ENCODE measurements at places on chromosomes 1 and 21. TPM values are rescaled to one million over a fixed set of nuclear protein-coding genes. Genes with fewer than 3 reads are reported as not detected.

Gene PRKAA2
- 2.2 TPM for total RNA-seq

Gene HPCAL4
- not detected for total RNA-seq

Gene ABCA4
- 2.4 TPM for total RNA-seq

Gene FOXD3
- not detected for total RNA-seq

Gene ZNHIT6
- total RNA-seq: 17.8 TPM

Gene ARTN
- 1.9 TPM for total RNA-seq

Gene S100A4
- total RNA-seq: 874 TPM

Gene HEYL
- total RNA-seq: 0.16 TPM

Gene FBXO28
- 31.7 TPM for total RNA-seq

Gene SH2D1B
- not detected for total RNA-seq

Gene ZSWIM5
- total RNA-seq: 0.49 TPM

Gene CRB1
- total RNA-seq: 0.49 TPM

Gene NCDN
- total RNA-seq: 34.0 TPM

Gene GRIK1
- 0.49 TPM for total RNA-seq

Gene SPOCD1
- 51.1 TPM for total RNA-seq

Gene PPM1J
- total RNA-seq: 1.6 TPM

Gene VWA1
- total RNA-seq: 3.4 TPM

Gene ELAPOR1
- total RNA-seq: 0.85 TPM

Gene TMEM269
- under 0.01 TPM for total RNA-seq

Gene NBPF20
- total RNA-seq: 2.3 TPM

Gene BTF3L4
- 56.2 TPM for total RNA-seq

Gene CHODL
- total RNA-seq: 0.16 TPM

Gene GPR25
- total RNA-seq: not detected

Gene KRTAP21-2
- not detected for total RNA-seq

Gene TMEM54
- 13.6 TPM for total RNA-seq

Gene MARK1
- total RNA-seq: 3.5 TPM

Gene CHIT1
- total RNA-seq: not detected

Gene SLAMF7
- not detected for total RNA-seq

Gene TTLL7
- total RNA-seq: 15.2 TPM

Gene LAMTOR5
- total RNA-seq: 52.8 TPM
